HCT116 (cell line): ENCODE measurements at places on chromosomes 3 and 15. TPM values are rescaled to one million over a fixed set of nuclear protein-coding genes. Genes with fewer than 3 reads are reported as not detected.
A peak's percentile ranks its signal among the peaks of the same experiment; 100 is the strongest.

GRCh38 chr3:127182848-127183714 is 9.8 kb upstream of the PRR23E start:
- peaks cover 10% of the 10 kb centered on the region; the same call in 1 of the 2 replicates for H3K4me1 ChIP-seq
- H3K27me3 ChIP-seq = no peaks in the 10 kb centered on the region
- no peak overlapping the region for H3K4me3 ChIP-seq

DNA sequence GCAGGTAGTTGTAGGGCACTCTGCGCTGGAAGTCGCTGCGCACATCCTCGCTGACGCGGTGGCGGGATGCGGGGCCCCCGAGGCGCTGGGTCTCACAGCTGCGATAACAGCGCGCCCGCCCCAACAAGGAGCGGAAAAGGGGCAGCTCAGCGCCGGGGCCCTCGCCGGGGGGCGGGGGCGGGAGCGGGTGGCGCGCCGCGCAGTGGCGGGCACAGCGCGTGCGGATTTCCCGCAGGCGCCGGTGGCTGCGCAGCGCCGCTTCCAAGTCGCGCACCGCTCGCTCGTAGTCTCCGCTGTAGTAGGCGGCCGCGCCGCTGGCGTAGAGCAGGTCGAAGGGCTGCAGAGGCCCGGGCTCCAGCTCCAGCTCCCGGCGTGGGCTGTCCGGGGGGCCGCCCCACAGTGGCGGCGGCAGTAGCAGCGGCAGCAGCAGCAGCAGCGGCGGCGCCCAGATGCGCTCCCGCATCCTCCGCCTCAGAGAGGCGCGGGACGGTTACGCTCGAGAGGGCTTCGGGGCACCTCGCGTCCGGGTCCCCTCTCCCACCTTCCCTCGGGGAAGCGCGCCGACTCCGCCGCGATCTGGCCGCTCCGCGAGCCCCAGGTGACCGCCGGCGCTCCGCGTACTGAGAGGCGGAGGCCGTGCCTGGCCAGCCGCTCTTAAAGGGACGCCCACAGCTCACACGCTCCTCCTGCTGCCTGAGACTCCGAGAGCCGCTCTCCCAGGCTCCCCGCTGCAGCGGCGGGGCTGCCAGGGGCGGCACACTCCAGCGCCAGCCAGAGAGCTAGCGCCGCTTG is at the start of gene P3H2:
Gene P3H2, minus strand, starts transcription at position 629 of the 792 bp plus-strand sequence. Its CDS starts 166 bp downstream, at position 463.
- H3K4me1 ChIP-seq = peaks cover 3% of the 10 kb centered on the region; the same call in 1 of the 2 replicates
- H3K27me3 ChIP-seq = peaks cover 7% of the 10 kb centered on the region; the same call in 1 of the 2 replicates
- H3K36me3 ChIP-seq = no peaks in the 10 kb centered on the region
- H3K27ac ChIP-seq = no peak within 1 kb of the TSS
- peak; percentile 64 for DNase-seq

TMEM207 gene
- not detected for total RNA-seq

- no peaks in the 10 kb centered on the region; the same call in none of the 2 replicates for H3K27me3 ChIP-seq
- DNase-seq = no peak
- no peak overlapping the region for H3K4me3 ChIP-seq
- no peaks in the 10 kb centered on the region for H3K4me1 ChIP-seq
- H3K36me3 ChIP-seq = no peaks in the 10 kb centered on the region
These were observed 219.3 kb upstream of the TTC14 start for GRCh38 chr3:180382638-180383180.

FAM107A gene
- not detected for total RNA-seq

GRCh38 chr3:177569193-177569592 is 371.9 kb upstream of the TBL1XR1 start:
- no peak overlapping the region for H3K27ac ChIP-seq
- no peak for DNase-seq
- H3K36me3 ChIP-seq = no peaks in the 10 kb centered on the region
- no peak overlapping the region for H3K4me3 ChIP-seq

CTXND1 gene
- total RNA-seq = not detected

GRCh38 chr15:87620393-87620792 is 636.1 kb downstream of the NTRK3 start:
- no peaks in the 10 kb centered on the region for H3K4me1 ChIP-seq
- H3K4me3 ChIP-seq = no peak overlapping the region
- H3K36me3 ChIP-seq = no peaks in the 10 kb centered on the region
- DNase-seq = no peak
- no peaks in the 10 kb centered on the region for H3K27me3 ChIP-seq

- H3K4me1 ChIP-seq = no peaks in the 10 kb centered on the region
- DNase-seq = no peak
- no peaks in the 10 kb centered on the region for H3K36me3 ChIP-seq
- H3K4me3 ChIP-seq = no peak overlapping the region
- peaks cover 12% of the 10 kb centered on the region; the same call in 1 of the 2 replicates for H3K27me3 ChIP-seq
These were observed 277.1 kb downstream of the EDEM1 start for GRCh38 chr3:5464649-5465048.

IGF2BP2 gene
- total RNA-seq = 135 TPM

DNA sequence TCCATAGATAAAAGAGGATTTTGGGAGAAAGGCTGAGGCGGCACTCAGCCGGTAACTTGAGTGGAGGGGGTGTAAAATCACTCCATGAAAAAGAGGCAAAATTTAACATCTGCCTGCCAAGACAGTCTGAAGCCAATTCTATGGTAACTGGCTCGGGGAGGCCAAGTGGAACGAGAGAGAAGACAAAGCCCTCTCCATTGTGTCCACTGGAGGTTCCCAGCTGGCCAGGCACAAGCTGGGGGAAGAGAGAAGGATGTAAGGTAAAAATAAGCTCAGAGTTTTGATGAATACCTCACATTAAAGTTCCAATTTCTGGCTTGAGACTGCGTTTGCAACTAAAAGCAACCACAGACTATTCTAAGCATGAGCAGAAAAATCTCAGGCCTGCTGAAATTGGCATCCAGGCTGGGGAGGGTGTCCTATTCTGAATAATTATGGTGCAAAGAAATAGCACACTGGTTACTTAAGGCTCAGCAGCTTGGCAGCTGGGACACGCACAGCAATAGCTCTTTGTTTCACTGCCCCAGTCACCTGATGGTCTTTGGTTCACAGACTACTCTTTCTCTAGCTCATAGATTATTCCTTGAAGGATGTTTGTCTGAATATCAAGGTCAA is 48.8 kb downstream of the CHRD start:
- H3K27ac ChIP-seq = no peak overlapping the region
- H3K36me3 ChIP-seq = no peaks in the 10 kb centered on the region
- H3K4me1 ChIP-seq = no peaks in the 10 kb centered on the region
- H3K4me3 ChIP-seq = no peak overlapping the region
- no peak for DNase-seq
- H3K27me3 ChIP-seq = no peaks in the 10 kb centered on the region

- no peak for DNase-seq
- no peaks in the 10 kb centered on the region; the same call in 1 of the 2 replicates for H3K4me1 ChIP-seq
- no peak within 1 kb of the TSS; the same call in 1 of the 2 replicates for H3K27ac ChIP-seq
- H3K36me3 ChIP-seq = no peaks in the 10 kb centered on the region
These were observed at the start of gene CSPG5 for GRCh38 chr3:47578691-47579632. TSS of gene CSPG5 (minus strand) at chr3:47578865. CDS start at chr3:47578693, 172 bp downstream.

DNA sequence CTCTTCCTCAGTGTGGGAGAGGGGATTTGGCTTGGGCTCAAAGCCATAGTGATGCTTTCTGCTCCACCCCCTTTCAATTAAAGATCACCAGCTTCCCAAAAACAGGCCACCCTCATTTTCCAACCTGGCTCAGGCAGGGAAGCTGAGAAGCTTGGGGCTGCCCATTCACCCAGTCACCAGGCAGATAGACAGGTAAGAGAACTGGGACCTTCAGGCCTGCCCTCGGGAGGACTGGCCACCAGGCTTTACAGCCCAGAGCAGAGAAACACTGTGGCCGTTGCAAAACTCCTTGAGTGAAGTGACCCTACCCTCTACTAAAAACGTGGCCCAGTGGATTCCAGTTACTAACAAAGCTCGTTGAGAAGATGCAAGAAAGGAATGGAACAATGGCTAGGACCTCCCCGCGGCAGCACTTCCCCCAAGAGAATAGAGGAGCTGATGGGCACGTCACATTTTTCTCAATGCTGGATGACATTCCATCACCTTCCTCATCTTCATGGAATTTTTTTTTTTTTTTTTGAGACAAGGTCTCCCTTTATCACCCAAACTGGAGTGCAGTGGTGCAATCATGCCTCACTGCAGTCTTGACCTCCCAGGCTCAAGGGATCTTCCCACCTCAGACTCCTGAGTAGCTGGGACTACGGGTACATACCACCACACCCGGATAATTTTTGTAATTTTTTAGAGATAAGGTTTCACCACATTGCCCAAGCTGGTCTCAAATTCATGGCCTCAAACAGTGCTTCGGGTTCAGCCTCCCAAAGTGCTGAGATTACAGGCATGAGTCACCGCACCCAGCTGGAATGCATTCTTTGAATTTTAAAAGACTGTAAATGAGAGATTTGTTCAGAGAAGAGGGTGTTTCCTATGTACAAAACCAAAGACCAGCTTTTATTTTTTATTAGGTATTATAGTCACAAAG is 37.9 kb downstream of the LIPC start:
- no peaks in the 10 kb centered on the region for H3K27me3 ChIP-seq
- H3K4me1 ChIP-seq = peaks cover 44% of the 10 kb centered on the region
- peak overlapping the region; percentile 71 for H3K27ac ChIP-seq
- H3K36me3 ChIP-seq = no peaks in the 10 kb centered on the region

GPR176 gene
- total RNA-seq = 1.7 TPM

GRCh38 chr3:177377166-177377565 is 179.9 kb upstream of the TBL1XR1 start:
- DNase-seq = no peak
- no peak overlapping the region for H3K4me3 ChIP-seq
- H3K4me1 ChIP-seq = no peaks in the 10 kb centered on the region
- H3K27ac ChIP-seq = no peak overlapping the region
- no peaks in the 10 kb centered on the region for H3K27me3 ChIP-seq
